ENCODE measurements at places on chromosomes 11 and 22.
A peak's percentile ranks its signal among the peaks of the same experiment; 100 is the strongest.

DNA sequence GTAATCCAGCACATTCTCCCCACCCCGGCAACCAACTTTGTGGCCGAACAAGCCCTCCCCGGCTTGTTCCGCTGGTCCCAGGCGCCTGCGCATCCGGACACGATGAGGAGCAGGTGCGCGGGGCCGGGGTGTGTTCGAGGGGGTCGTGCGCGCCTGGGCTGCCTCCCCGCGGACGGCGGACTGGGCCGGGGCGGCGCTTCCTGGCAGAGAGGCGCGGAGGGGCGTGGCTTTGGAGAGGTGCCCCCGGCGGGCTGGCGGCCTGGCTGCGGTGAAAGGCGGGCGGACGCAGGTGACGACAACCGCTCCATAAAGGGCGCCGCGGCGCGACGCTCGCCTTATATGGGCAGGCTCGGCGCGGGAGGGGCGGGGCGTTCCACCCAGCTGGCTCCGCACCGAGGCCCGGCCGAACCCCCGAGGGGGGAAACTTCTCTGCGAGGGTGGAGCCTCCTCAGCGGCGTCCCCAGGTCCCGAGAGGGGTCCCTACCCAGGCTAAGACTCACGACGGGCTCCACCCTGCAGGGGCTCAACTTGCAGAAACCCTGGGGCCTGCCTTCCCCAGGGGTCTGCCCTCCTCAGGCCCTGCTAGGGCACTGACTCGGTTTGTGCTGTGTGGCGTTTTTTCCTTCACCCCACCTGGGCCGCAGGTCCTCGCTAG is 26.4 kb downstream of the TXN2 start:
- DNase-seq = peak; percentile 73

- no peak for DNase-seq
These were observed 24.2 kb upstream of the TMEM123 start for GRCh38 chr11:102476812-102477211.

- no peak for DNase-seq
These were observed 37.9 kb downstream of the ALG9 start for GRCh38 chr11:111833524-111833923.

- DNase-seq = no peak
These were observed 67.3 kb downstream of the GAS2 start for GRCh38 chr11:22733475-22734248.

- DNase-seq = no peak
These were observed 8.2 kb upstream of the SEC14L3 start for GRCh38 chr22:30479981-30480380.

- no peak for DNase-seq
These were observed 19.1 kb downstream of the RIC3 start for GRCh38 chr11:8149726-8150125.

DNA sequence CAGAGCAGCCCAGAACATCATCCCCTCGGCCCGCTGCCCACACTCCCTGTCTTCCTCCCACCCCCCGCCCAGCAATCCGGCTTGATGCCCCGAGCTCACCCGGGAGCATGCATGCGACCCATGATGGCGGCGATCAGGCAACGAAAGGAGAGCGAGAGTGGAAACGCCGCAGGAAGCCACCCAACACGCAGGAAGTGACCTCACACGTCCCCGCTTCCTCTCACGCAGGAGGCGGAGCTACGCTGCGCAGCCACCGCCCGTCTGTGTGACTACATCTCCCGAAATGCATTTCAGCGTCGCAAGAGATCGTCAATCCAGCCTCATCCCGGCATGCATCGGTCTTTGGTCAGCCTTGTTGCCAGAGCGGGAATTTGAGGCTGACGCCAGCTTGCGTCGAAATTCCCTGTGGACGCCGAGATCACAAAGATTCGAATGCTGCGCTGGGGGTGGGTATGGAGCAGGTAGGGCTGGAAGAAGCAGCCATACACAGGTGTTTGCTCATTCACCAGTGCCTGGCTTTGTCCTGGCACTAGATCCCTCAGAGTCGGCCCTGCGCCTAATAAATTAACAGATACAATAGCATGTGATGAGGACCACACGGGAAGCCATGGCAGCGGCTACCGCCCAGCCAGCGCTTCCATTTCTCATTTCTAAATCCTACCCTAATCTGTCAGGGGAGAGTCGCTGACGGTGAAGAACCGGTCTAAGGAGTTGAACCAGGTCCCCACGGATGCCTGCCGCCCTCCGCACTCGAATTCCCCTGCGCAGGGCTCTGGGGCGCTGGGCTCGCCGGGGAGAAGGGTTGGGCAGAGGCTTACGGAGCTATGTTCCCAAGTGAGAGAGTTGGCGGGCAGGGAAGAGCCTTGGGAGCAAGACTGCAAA is at the start of gene RPS13:
Gene RPS13, minus strand, starts transcription at position 148 of the 882 bp plus-strand sequence. Its CDS starts 26 bp downstream, at position 122.
- DNase-seq = peak; percentile 97

GRCh38 chr11:8257003-8257664 is 6.5 kb downstream of the LMO1 start:
- no peak for DNase-seq

- no peak for DNase-seq
These were observed 85.3 kb downstream of the GAB4 start for GRCh38 chr22:16922706-16923105.

DNA sequence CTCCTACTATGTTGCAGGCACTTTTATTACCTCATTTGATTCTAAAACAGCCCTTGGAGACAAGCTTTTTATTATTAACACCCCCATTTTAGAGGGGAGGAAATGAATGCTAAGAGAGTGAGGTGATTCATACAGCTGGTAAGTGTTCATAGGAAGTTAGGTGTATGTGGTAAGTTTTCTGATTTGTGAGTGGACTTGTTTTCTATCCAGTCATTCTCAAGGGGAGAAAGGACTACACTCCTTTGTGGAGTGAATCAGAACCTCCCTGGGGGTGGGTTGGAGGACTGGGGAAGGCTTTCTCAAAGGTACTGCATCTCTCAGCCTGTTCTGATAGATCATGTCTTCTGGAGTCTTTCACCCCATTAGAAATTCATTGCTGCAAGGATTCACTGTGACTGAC is 23.5 kb downstream of the PKNOX2 start:
- DNase-seq = no peak

DNA sequence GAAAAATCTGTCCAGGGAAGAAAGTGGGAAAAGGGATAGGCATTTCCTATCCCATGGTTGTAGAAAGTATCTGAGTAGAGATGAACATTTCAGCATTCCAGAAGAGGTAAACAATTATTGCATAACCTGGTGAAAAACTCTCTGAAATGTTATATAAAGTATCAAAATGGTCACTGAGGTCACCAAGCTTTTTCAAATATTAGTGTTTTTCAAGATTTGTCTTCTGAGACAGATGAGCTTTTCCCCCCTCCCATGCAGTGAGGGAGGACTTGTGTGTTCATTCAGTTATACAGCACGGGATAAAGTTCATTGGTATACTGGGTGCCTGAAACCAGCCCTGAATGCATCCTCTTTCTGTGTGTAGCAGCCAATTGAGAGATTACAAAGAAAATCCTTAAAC is 1.9 kb upstream of the DEPDC7 start:
- no peak for DNase-seq

DNA sequence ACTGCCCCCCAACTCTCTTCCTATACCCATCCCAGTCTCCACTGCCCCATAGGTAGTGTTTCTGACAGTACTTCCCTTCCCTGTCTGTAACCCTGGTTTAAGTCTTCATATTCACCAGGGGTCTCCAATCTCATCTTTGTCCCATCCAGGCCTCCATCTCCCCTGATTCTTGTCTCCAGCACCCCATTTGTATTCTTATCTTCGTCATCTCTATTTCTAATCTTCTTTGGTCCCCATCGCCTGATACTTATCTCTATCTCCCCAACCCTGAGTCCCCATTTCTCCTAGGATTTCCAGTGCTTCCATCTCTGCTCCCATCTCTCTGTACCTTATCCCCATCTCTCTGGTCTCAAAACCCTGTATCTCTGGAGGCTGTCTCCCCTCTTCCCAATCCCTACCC is 1.8 kb downstream of the PHOX2A start:
- DNase-seq = no peak

All from GM12864 (cell line).